NCI-H2081 (cell line): ENCODE measurements at places on chromosomes 13 and 19.

DNA sequence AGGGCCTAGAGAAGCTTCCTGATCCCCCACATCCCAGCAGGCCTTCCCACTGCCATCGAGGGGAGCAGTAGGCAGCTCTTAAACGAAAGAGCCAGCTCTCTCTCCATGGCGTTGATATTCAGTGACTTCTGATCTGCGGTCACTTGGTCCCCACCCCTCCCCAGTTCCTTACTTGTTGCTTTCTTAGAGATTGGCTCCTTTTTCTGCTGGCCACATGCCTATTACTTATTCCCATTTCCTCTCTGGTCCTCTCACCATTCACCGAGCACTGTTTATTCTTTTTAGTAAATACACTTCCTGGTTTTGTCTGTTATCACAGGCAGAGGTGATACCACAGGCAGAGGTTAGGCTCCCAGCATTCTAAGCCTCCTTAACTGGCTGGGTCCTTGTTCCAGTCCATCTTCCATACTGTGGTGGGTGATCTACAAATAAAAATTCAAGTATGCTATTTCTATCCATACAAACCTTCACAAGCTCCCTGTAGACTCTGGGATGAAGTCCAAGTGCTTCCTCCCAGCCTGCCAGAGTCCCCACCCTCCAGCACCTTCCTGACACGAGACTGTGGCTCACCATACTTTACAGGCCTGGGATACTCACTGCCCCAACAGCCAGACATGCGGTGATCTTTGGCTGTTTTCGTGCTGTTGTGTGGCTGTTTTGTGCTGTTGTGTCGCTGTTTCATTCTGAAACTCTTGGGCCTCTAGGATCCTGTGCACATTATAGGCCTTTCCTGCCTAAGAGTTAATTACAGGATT is 315.9 kb downstream of the ATP8A2 start:
- DNase-seq = peak; percentile 84

DNA sequence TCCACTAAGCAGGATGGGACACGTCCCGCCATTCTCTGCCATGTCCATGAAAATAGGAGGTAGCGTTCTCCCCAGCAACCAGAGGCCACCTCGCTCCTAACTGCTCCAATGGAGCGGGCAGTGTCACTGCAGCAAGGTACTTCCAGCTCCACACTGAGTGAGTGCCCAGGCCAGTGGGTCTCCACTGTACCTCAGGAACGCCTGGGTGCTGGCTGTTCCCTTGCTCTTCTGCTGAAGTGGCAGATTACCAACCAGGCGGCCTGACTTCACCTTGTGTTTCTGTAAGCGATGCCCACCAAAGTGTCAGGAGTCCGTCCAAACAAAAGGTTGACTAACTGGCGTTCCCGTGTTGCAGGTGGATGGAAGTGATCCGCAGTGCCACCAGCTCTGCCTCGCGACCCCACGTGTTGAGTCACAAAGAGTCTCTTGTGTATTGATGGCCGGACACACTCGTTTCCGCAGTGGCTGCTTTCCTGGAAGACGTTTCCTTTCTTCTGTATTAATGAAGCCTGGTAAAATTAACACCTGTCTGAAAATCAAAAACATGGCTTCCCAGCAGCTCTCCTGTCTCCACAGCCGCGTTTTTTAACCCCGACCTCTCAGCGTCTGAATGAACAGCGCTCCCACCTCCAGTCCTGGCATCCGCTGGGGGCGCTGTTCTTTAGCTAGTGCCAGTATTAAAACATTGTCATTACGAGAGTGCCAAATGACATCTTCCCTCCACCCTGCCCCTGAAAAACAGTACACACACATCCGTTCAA is 128.8 kb downstream of the STK24 start:
- no peak for DNase-seq

DNA sequence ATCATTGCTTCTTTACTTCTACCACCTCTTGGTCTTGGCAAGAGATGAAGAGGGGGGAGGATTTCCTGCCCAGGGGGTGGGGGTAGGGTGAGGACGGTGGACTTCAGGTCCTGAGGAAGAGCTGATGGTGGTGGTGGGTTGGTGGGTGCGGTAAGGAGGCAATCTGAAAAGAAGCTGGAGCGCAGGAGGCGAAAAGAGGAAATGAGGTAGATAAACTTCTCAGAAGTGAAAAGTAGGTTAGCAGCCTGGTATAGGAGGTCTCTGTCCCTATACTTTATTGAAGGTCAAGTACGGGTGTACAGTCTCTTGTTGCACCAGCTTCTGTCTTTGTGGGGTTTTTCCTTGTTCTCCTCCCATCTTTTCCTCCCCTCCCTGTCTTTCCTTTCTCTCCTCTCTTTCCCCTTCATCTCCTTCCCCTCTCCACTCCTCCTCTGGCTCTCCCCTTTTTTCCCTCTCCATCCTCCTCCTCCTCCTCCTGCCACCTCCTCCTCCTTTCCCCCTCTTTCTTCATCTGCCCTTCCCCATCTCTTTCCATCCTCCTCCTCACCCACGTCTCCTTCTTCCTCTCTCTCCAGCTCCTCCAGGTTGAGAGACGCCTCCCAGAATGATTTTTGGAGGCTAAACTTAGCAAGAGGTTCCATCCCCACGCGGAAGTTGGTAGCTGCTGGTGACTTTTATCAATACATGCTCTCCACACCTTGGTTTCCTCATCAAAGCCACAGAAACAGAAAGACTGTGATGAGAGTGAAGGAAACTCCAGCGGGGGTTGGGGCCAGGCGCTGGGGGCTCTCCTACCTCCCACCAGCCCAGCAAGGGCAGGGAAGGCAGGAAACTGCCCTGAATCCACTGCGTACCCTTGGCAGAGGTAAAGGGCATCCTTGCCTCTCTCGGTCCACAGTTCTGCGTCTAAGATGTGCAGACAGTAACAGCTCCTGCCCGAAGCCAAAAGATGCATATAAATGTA is 15.3 kb downstream of the TNFSF14 start:
- no peak for DNase-seq

GRCh38 chr13:21395953-21396352 is 63.1 kb downstream of the ZDHHC20 start:
- DNase-seq = no peak

DNA sequence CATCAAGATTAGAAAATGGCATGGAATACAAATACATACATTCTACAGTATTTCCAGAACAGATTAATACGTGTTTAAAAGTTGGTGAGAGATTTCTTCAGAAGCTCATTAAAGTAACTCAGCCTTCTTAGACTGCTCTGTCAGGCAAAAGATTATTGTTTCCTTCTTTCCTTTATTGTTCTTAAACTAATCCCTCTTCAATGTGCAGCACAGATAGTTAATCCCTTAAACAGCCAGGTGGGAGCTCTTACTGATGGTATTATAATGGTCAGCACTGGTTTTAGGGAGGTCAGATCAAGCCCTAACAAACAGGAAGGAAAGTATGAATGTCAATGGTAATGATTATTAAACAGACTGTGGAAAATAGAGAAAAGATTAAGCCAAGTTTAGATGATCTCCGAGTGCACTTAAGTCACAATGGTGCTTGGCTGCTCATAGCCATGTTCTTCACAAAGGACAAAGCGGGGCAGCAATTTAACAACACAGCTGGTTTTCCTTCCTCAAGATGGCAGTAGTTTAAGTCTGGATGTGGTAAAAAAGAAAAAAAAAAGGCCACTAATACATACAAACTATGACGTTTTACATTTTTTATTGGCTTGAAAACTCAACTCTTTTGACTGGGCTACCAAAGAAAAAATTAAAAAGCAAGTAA is 992.6 kb downstream of the PCDH9 start:
- no peak for DNase-seq

- DNase-seq = peak; percentile 17
Measured at GRCh38 chr13:77429320-77430142, 102.6 kb upstream of the MYCBP2 start.

GRCh38 chr13:84962141-84962750 is 837.0 kb downstream of the SLITRK6 start:
- DNase-seq = no peak

DNA sequence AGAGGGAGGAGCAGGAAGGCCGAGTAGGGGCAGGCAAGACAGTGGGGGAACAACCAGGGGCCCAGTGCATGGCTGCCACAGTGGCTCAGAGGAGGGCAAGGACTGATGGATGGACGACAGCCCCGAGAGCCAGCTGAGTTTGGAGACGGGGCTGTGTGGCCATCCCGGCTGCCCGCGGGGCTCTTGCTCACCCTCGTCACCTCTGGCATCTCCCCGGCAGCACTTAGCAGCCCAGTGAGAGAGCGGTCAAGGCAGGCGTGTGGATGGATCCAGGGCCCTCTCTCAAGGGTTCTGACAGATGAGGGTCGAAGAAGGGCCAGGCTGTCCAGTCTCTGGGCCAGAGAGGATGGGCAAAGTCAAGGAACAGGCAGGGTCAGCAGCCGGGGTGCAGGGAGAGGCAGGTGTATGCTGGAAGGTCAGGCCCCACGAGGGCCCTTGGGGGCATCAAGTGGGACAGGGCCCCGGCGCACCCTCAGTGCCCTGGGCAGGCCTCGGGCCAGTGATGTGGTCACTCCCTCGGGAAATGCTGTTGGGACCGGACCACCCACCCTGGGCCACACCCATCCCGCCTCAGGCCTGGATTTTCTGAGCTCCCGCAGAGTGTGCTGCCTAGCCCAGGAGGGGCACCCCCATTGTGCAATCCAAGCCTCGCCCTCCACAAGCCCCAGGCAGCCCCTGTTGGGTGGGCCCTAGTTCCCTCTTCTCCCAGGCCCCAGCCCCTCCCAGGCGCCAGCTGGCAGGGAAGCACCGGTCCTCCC is 56.4 kb upstream of the TPM4 start:
- DNase-seq = no peak

- DNase-seq = no peak
Measured at GRCh38 chr19:3653865-3654513, 27.4 kb upstream of the CACTIN start.

- no peak for DNase-seq
Measured at GRCh38 chr13:113968463-113969310, 5.2 kb downstream of the C13orf46 start.

DNA sequence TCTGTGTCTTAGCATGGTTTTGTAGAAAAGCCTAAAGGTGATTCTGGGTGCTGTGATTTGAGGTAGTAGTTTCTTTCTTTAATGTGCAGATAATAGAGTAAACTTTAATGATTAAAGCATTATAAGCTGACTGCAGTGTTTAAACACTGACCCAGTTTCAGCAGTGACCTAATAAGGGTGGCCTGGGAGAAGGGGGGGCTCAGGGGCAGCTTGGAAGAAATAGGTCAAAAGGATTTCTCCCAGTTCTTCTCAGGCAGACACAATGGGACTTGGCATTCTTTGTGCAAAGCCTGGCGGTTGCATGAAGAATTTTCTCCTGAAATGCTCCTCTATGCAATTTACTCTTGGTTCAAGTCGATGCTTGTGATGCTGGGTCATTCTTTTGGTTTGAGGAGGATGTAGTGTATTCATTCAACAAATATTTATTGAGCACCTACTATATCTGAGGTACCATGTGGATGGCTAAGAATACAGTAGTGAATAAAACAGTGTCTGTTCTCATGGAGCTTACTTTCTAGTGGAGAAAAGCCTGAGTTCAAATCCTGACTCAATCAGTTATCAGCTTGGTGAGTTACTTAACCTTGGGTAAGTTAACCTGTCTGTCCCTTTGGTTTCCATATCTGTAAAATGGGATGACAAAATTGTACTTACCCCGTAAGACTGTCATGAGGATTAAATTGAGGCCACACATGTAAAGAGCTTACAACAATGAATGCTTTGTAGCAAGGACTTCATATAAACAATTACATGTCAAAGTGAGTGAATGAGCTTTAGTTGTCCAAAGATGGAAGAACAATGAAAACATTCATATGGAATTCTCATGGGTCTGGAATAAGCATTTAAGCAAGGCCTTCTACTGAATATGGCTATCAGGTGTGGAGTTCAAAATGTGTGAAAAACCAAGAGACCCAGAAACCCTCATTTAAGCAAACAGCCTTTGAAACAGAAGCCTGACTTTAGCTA is 210.2 kb downstream of the KCNRG start:
- DNase-seq = no peak
